CD4-positive, alpha-beta T cell treated with Interleukin-15 for 4 hours (primary cell): ENCODE measurements at places on chromosomes 1 and 21.
A peak's percentile ranks its signal among the peaks of the same experiment; 100 is the strongest.

GRCh38 chr1:195733826-195734225 lies 874.4 kb downstream of the KCNT2 start:
- DNase-seq: no peak

DNA sequence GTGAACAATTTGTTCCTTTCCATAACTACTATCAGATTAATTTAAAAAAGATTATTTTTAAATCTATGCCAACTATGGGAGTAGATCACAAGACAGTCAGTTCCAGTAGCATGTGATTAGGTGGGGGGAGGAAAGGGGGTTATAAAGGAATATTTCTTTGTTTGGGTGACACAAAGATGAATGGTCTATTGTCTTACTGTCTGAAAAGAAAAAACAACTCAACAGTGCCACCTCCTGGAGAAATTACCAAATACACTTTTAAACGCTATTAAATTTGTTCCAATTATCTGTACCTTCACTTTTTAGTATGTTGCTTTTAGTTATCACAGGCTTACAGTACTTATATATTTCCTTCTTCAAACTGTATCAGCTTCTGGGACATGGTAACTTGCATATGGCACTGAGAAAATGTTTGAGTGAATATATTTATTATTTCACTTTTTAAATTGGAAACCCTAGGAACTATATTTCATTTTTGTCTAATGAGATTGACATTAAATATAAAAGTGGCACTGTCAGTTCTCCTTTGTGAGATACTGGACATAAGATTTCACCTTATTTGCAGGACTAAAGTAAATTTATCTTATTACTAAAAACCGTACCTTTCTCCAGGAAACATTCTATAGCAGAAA lies 1.7 kb upstream of the SORT1 start:
- peak; percentile 69 for DNase-seq

GRCh38 chr1:101105877-101106276 lies 80.3 kb upstream of the DPH5 start:
- no peak for DNase-seq

DNA sequence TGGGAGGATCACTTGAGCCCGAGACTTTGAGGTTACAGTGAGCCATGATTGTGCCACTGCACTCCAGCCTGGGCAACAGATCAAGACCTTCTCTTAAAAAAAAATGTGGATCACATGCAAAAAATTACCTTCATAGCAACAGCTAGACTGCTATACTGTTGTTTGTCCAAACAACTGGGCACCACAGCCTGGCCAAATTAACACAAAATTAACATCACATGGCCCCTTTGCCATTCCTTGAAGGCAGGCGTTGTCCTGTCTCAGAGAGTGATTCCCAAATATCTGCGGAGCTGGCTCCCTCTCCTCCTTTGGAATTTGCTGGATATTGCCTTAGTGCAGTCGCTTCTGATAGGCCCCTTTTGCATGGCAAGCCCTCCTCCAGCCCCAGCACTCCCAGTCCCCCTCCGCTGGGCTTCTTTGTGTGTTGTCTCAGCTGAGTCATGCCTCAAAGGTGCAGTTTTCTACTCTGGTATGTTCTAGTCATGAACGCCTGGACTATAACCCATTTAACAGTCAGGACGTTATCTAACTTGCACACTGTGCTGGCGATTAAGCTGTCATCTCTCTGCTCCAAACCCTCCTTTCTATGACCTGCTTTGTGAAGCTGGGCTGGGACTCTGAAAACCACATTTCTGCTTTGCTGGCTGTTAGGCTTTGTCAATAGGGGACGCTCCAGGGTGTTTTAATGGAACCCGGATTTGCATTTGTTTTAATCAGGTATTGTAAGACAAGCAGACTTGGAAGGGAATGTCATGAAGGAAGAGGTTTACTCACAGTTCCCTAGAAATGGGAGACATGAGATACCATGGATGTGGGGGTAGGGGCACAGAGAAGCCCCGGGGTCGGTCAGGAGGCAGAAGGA lies 20.1 kb upstream of the HPCAL4 start:
- DNase-seq: no peak

- DNase-seq: no peak
These were observed 41.0 kb downstream of the DEGS1 start for GRCh38 chr1:224223819-224224714.

GRCh38 chr21:29616209-29616751 lies 317.6 kb downstream of the BACH1 start:
- no peak for DNase-seq

GRCh38 chr21:41321211-41321907 lies 4.8 kb downstream of the FAM3B start:
- DNase-seq: no peak

- DNase-seq: no peak
These were observed 1.8 kb downstream of the NCMAP start for GRCh38 chr1:24557711-24558131.

- DNase-seq: no peak
These were observed 26.7 kb downstream of the PGBD5 start for GRCh38 chr1:230399321-230400006.

- DNase-seq: no peak
These were observed 54.6 kb downstream of the RAP1GAP start for GRCh38 chr1:21614419-21615115.

DNA sequence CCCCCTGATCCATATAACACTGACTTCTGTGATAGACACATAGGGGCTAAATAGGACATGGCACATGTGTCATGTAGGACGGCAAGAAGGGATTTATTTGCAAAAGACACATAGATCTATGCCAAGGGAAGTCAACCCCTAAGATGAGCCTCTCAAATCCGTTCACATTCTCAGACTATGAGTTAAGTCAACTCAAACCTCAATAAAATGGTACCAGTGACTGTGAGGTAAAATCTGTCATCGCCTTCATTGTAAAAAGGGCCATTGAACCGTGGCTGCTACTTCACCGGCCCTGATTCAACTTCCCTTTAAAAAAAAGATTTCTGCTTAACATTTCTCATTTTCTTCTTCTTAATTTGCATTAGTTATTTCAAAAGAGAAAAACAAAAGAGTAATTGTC lies 144.0 kb downstream of the ZNF281 start:
- no peak for DNase-seq

DNA sequence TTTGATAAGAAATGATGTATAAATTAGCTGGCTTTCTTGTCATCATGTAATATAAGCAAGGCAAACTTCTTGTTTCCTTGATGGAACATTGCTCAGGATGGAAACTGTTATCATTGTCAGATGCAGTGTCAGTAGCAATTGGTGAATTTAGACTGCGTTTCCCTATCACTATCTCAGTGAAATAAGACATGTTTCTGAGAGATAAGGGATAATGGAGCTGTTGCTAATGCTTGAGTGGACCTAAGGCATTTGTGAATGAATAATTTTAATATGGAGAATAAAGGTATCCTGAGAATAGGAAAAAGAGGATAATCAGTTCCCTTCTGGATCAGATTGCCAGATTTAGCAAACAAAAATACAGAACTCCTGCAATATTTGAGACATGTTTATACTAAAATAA lies 160.9 kb downstream of the HLX start:
- no peak for DNase-seq

DNA sequence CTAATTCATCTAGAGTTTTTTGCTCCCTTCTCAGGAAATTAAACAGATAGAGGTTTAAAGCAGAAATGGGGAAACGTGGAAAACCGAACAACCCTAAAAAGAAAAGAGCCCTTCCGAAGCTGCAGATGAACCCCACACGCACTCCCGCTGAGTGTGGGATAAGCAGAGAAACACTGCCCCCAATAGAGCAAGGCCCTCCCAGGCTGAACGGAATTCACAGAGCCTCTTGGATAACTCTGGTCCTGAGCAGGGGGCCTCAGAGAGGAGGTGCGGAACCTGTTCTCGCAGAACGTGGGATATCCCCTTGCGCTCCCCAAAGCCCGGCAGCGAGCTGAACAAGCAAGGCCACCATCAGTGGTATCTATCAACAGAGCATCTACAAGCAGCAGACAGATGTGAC lies 44.9 kb downstream of the SSBP3 start:
- DNase-seq: no peak

GRCh38 chr1:227888404-227889046 lies 59.2 kb downstream of the WNT9A start:
- no peak for DNase-seq

GRCh38 chr1:245428681-245429080 lies 273.9 kb downstream of the KIF26B start:
- no peak for DNase-seq

GRCh38 chr1:30325999-30326398 lies 397.4 kb downstream of the MATN1 start:
- DNase-seq: no peak

GRCh38 chr1:219587801-219588561 lies 24.9 kb downstream of the ZC3H11B start:
- no peak for DNase-seq
